ENCODE measurements at places on chromosomes 3 and 15.

GRCh38 chr3:513301-513700 lies 316.7 kb downstream of the CHL1 start:
- no peak for DNase-seq

DNA sequence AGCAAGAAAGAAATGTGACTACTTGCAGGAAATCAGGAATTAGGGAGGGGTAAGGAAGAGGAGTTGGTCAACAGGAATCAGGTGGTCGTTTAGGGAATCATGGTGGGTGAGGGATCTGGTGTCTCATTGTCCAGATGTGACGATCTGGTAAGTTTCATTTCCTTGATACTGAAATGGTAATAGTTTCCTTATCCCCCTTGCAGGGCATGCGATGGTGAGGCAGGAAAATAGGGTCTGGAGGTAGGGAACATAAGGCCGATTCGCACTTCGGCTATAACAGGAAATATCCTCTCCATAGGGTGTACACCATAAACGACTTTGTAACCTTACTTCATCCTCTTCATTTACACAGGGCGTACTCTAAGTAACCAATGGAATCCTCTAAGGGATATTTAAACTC lies 574 bp upstream of the LRRC34 start:
- DNase-seq = no peak

DNA sequence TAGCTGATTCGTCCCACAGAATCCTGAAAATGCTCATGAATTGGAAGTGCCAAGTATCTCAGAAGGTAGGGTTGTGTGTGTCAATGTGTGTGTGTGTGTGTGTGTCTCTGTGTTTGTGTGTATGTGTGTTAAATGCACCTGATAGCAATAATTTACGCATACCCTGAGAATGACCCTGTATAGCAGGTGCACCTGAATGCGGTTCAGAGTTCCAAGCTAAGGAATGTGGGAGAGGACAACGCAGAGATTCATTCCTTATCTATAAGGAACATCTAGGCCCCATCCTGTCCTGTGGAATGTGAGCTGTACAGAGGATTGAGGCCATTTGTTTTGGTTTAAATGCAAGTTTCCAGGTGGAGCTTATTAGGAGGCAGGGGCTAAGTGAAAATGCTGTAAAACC lies 49.1 kb upstream of the NEDD4 start:
- DNase-seq = no peak

GRCh38 chr3:41464401-41464800 lies 265.1 kb downstream of the CTNNB1 start:
- no peak for DNase-seq

DNA sequence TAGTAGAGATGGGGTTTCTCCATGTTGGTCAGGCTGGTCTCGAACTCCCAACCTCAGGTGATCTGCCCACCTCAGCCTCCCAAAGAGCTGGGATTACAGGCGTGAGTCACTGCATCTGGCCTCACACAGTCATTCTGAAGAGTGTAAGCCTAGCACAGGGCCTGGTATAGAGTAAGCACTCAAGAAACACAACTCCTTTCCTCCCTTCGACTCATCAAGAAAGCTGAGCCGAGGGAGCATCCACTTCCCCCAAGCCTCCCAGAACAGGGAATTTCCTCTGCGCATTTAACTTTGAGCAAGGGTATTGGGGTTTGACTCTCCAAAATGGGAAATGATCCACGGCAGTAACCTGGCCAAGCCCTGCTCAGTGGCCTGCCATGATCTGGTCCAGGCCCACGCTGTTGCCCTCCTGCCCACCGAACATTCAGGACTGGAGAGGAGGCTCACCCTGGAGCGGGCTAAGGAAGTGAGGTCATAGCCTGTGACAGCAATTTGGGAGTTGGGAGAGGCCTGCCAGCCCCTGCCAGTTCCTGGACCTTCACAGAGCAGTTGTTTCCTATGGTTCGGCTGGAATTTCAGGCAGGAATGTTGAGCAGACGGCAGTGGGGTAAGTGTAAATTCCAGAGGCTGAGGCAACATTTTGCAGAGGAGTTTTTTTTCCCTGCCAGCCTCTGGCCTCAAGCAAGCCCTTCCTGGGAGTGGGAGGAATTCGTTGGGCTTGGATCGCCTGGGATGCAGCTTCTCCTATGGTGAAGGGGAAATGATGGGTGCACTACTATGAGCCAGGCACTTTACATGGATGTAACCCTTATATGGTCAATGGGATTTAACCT lies 21.2 kb upstream of the SMAD3 start:
- DNase-seq = no peak

DNA sequence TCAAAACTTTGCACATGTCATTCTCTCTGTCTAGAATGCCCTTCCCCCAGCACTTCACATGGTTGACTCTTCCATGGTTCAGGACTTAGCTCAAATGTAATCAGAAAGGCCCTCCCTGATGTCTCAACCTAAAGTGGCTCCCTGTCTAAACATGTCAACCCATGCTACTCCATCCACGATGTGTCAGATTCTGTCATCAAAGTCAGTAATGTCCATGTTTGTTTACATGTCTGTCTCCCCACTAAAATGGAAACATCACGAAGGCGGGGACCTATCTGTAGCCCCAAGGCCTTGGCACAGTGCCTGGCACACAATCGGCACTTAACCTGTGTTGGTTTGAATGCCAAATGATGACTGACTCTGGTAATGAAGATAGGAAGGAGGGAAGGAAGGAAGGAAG lies 20.8 kb upstream of the SNTN start:
- no peak for DNase-seq

- DNase-seq = no peak
These were observed 74.7 kb upstream of the SH3GL3 start for GRCh38 chr15:83372434-83372891.

DNA sequence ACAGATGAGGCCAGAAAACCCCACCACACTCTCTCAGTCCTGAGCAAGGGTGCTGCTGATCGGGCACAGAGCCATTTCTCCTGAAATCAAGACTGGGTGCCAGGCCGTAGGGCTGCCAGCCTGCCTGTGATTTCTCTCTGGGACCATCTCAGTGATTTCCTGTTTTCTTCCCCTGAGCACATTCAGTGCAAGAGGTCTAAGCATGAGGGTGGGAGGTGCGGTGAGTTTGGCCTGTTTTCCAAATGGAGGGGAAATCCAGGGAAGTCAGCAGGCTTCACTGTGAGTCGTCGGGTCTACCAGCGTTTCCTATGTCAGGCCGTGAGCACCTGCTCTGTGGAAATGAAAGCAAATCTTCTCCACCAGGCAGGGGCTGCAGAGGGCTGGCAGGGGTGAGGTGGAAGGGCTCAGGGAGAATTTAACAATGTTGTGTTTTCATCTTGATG lies 82.3 kb downstream of the ST6GAL1 start:
- no peak for DNase-seq

DNA sequence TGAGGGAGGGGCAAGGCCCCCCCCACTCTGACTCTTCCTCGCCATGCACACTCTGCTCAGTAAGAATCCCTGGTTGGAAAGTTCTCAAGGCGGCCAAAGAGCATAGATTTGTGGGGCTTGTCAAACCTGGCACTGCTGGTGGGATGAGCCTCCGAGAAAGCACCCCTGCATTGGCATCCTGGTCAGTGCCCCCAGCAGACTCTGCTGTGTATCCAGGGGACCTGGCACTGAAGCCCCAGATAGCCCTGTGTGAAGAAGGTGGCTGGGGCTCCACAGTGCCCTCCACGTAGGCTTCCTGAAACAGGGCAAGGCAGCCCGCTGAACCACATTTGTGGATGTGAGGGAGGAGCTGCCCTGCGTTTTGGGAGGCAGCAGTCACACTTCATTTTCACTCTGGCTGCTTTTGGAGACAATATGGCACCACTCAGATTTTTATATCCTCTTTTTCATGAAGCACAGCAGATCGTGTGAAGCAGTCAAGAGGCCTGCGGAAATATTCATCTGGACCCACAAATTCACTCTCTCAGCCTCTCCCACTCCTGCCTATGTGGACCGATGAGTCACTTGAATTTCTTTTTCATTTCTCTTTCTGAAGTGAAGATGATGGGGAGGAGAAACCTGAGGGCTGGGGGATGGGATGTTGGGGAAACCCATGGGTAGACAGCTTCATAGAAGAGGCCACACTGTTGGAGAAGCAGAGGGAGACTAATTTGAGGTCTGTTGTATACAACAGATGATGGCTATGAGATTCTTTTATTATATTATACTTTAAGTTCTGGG lies 88.7 kb upstream of the BCL6 start:
- DNase-seq = no peak

DNA sequence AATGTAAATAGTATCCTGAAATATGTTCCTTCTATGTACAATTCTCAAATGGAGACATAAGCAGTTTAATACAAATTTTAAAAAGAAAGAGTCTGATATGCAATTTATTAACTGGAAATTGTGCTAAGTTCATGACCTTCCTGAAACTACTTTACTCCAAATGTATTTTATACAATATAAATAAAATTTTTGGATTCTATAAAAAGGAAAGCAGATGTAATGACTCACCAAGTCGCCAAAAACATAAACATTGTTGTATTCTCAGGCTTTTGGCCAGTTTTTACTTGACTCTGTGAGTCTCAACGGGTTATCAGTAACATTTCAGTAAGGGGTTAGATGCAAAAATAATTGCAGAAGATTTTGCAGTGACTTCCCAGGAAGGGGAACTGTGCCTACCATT lies 948.2 kb downstream of the EPHA3 start:
- no peak for DNase-seq

GRCh38 chr3:156455839-156456238 lies 99.1 kb downstream of the SSR3 start:
- no peak for DNase-seq

DNA sequence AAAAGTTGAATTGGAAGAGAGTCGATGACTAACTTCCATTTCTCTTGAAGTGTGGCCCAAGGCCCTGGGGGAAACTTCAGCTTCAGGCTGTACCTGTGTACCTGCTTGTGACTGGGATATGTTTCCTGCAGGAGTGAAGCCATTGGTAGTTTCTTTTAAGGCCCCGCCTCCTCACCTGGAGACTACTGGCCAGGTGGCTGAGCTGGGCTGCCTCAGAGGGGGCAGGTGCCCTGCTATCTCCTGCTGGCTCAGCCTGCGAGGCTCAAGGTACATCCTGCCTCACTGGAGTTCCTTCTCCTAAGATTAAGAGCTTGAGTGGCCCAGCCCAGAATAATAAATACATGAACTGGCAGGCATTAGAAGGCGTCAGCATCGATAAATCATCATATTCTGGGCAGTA lies 121.6 kb upstream of the ROPN1 start:
- no peak for DNase-seq

- no peak for DNase-seq
These were observed 260.9 kb downstream of the TIGIT start for GRCh38 chr3:114554731-114555130.

DNA sequence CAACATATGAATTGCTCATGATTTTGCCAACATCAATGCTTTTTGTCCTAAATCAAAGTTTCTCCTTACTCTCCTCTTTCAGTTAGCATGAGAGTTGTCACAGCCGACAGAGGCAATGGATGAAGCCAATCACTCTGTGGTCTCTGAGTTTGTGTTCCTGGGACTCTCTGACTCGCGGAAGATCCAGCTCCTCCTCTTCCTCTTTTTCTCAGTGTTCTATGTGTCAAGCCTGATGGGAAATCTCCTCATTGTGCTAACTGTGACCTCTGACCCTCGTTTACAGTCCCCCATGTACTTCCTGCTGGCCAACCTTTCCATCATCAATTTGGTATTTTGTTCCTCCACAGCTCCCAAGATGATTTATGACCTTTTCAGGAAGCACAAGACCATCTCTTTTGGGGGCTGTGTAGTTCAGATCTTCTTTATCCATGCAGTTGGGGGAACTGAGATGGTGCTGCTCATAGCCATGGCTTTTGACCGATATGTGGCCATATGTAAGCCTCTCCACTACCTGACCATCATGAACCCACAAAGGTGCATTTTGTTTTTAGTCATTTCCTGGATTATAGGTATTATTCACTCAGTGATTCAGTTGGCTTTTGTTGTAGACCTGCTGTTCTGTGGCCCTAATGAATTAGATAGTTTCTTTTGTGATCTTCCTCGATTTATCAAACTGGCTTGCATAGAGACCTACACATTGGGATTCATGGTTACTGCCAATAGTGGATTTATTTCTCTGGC lies 2.5 kb downstream of the OR4F6 start:
- DNase-seq = no peak

- no peak for DNase-seq
These were observed 7.5 kb downstream of the PSTPIP1 start for GRCh38 chr15:77002436-77002835.

GRCh38 chr3:84547971-84548970 lies 410.5 kb upstream of the CADM2 start:
- peak; percentile 69 for DNase-seq

DNA sequence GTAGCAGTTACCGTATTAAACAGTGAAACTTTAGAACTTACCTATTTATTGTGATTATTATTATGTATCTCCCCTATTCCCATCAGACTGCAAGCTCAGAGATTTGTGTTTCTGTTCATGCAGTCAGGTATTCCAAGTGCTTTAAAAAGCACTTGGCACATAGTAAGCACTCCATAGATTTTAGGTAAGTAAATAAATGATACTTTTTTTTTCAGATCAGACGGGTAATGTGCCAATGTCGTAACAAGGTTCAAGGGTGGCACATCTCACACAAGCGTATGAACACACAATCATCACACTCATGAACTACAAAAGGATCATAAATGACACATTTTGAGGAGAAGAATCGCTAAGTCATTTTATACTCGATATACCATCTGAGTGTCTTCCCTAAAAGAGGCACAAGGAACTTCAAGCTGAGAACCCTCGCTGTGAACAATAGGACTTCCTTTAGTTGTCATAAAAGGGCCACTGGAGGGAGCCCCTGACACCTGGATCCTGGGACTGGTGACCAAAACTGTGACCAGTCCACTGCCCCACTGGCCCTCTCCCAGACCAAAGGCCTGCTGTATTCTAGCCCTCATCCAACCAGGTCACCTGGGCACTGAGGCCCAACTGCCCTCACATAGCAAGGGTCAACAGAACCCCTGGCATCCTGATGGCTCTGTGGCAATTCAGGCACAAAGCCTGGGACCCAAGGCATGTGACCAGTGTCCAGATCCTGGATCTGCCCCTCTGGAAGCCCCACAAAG lies 32.1 kb downstream of the KIF9 start:
- DNase-seq = no peak

- DNase-seq = no peak
These were observed 229.7 kb upstream of the TBL1XR1 start for GRCh38 chr3:177426878-177427495.

DNA sequence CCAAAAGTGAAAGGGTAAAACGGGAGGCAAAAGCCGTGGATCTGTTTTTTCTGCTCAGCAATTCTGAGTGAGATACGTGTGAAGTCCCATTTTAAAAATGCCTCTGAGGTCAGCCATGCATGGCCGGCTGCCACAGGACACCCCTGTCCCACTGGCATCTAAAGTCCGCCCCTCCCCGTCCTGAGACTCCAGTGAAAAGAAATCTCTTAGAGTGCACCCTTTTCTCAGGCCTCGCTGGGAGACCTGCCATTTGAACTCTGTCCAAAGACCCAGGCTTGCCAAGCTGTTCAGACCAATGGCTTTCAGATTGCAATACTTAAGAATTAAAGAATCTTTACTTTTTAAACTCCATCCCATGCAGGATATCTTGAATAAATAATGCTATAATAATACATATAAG lies 61.0 kb upstream of the SLC24A5 start:
- peak; percentile 40 for DNase-seq

- DNase-seq = no peak
These were observed 38.0 kb upstream of the TKT start for GRCh38 chr3:53293867-53294266.

GRCh38 chr3:30551266-30551665 lies 55.1 kb upstream of the TGFBR2 start:
- DNase-seq = no peak

Data from head of caudate nucleus (tissue), 42 donors.